ENCODE measurements at places on chromosomes 5 and 9.

GRCh38 chr5:33457126-33457525, 16.4 kb downstream of the TARS1 start:
- no peak for DNase-seq

- no peak for DNase-seq
Observed at GRCh38 chr9:132637351-132637750, 32.4 kb downstream of the DDX31 start.

DNA sequence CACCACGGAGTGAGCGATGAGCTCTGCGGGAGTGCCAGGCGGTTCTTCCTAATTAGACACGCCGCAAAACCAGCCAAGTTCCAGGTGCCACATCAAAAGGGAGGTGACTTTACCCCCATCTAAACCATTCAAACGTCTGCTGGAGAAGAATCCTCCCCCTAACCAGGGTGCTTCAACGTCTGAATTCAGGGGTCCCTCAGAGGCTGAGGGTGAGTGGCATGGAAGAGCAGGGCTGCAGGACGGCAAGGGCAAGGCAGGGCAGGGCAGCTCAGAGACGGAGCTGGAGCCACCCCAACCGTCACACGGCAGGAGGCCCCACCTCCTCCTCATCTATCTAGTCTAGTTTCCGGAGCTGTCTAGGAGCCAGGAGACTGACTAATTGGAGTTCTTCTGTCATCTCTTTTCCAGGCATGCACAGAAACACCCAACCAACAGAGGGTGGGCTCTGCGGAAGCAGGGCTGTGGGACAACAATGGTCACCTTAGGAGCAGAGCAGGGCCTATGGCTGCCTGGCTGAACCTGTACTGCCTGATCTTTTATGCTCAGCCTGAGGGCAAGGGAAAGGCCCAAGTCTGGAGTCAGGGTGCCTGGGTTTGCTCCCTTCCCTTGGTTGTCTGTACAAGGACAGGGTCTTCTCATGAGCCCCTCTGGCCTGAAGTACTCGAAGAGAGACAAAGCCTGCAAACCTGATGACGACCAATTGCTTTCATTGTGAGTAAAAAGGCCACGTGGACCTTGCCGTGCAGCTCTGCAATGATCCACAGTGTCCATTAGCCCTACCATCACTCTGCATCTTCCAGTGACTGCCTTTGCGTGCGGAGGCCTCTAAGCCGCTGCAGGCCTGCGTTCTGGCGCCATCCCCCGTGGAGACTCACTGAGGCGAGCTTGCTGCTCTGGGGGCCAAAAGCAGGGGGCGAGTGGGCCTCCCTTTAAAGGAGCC, 81.0 kb upstream of the SLC25A51 start:
- peak; percentile 40 for DNase-seq

- no peak for DNase-seq
Observed at GRCh38 chr9:124257844-124258606, at the start of gene NEK6. Gene NEK6, plus strand, starts transcription at chr9:124257949. Its CDS starts 44,016 bp downstream, at chr9:124301965.

GRCh38 chr5:38642189-38642911, 85.9 kb upstream of the LIFR start:
- no peak for DNase-seq

DNA sequence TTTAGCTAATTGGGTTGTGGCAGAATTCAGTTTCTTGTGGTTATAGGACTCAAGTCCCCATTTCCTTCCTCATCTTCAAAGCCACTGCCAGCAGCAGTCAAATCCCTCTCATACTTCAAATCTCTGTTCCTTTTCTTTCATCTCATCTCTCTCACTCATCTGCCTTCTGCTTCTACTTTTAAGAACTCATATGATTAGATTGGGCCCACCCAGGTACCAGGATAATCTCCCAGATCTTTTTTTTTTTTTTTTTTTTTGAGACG, 8.0 kb upstream of the REEP5 start:
- DNase-seq, result no peak

GRCh38 chr9:35771075-35771433, 17.0 kb upstream of the MSMP start:
- DNase-seq, result no peak

DNA sequence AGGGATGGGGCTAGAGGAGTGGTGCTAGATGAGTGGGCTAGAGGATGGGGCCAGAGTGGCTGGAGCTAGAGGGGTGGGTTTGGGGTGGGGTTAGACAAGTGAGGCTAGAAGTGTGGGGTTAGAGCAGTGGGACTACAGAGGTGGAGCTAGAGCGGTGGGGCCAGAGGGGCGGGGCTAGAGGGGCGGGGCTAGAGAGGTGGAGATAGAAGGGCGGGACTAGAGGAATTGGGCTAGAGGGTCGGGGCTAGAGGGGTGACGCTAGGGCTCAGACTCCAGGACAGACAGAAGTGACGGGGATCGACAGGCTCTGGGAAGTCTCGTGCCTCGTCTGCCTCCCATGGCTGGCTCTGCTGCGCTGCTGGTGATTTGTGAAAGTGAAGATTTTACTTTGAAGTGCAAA, 31.0 kb upstream of the TENT4A start:
- DNase-seq, result no peak

DNA sequence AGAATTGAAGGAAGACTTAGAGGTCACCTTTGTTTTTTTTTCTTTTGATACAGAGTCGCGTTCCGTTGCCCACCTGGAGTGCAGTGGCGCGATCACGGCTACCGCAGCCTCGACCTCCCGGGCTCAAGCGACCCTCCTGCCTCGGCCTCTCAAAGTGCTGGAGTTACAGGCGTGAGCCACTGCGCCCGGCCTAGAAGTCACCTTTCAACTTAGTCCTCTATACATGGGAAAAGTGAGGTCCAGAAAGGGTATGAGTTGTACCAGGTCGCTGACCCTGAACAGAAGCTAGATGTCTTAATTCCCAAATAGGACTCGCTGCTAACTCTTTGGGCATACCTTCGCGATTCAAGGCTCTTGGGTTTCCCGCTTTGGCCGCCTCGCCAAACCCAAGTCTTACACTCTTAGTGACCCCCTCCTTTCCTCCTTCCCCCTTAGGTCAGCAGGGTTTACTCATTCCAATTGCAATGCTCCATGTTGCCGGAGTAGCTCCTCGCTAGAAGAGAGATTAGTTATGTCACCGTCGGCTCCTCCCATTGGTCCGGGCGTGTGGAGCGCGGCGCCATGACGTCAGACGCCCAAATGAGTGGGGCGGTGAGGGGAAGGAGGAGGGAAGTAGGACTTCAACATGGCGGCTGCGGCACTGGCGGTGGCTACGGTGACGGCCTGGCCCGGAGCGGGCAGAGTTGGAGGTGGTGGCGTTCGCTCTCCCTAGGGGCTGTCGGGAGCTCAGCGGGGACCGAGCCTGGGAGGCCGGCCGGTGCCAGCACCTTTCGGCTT, at the start of gene UBAP1:
TSS of gene UBAP1 (plus strand) at position 608 of the 777 bp plus-strand sequence. CDS start 41,872 bp downstream, outside the sequence.
- peak; percentile 91 for DNase-seq

GRCh38 chr9:92483627-92484545, 1.6 kb upstream of the ASPN start:
- DNase-seq, result no peak

DNA sequence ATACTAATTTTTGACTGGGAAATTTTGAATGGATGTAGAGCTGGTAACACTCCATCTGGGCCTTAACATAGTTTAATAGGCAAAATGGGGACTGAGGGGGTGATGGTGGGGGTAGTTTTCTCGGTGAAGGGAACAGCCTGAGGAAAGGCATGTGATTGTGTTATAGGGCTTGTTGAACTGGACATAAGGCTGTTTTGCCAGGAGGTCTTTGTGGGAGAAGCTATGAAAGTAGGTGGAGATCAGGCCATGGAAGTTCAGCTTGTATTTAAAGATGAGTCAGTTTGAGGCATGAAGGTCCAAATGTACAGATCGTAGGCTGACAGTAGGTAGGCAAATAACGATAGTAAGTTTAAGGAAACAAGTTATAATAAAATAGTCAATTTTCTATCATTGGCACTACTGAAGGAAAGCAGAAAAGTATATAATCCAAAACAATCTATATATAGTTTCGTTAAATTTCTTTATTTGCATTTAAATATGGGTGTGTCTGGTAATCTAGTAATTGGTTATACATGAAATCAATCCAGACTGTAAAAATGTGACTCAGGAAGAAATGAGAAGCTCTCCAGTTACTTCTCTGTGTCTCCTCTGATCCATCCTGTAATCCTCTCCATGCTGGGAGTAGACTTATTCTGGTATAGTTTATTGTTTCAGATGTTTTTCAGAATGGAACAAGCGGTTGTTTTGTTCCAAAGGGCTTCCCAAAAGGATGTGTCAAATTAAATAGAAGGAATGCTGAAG, 2.8 kb downstream of the CSNK1G3 start:
- DNase-seq, result no peak

DNA sequence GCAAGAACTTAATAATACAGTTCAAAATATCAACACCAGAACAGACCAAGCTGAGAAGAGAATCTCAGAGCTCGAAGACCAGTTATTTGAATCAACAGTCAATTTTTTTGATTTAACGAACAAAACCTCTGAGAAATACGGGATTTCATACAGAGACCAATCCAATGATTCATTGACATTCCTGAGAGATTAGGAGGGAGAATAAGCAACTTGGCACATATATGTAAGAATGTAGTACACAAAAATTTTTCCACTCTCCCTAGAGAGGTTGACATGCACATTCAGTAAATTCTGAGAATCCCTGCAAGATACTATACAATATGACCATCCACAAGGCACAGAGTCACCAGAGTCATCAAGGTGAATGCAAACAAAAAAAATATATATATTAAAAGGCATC, 1577.3 kb upstream of the C9orf72 start:
- DNase-seq, result no peak

DNA sequence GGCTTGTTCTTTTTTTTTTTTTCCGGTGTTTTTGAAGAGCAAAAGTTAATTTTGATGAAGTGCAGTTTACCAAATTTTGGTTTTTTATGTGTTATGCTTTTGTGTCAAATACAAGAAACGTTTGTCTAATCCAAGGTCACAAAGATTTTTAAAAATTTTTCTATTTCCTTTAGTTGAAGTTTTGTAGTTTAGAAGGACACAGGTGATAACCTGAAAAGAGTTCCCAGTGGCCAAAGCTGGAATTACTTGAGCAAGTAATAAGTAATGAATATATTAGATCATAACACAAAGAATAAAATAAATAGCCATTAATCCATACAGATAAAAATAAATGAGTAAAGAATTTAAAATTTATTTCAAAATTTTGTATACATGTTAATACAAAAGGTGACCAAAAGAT, 71.5 kb downstream of the FCHO2 start:
- DNase-seq, result no peak

DNA sequence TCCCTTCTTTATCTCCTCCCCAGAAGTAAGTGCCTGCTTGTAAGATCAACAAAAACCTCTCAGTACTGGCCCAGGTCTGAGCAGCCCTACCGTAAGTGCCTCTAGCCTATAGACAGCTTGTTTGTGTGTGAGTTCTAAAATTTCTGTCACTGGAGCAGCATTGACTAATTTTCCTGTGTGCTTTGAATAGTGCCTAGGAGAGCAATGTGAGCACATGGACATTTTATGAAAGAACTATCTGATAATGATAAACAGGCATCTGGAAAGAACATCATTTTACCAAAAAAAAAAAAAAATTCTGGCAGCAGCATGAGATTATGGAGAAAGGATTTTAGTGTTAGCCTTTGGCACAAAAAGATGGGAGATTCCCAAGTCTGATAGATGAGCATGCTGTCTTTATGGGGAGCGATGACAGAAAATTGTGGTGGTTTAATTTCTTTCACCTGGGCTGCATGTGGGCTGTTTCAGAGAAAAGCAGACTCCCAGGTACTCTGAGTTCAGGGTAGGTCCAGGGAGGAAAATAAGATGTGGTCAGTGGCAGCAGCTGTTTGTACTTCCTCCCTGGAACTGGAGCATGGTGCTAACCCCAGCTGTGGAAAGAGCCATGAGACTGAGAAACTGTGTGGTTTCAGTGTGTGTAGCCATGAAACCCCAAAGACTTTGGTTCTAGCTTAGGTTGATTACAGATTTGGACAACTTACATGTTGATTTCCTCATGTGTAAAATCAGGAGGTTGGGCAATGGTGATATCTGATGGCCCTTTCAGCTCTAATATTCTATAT, 419.9 kb downstream of the NTRK2 start:
- no peak for DNase-seq

DNA sequence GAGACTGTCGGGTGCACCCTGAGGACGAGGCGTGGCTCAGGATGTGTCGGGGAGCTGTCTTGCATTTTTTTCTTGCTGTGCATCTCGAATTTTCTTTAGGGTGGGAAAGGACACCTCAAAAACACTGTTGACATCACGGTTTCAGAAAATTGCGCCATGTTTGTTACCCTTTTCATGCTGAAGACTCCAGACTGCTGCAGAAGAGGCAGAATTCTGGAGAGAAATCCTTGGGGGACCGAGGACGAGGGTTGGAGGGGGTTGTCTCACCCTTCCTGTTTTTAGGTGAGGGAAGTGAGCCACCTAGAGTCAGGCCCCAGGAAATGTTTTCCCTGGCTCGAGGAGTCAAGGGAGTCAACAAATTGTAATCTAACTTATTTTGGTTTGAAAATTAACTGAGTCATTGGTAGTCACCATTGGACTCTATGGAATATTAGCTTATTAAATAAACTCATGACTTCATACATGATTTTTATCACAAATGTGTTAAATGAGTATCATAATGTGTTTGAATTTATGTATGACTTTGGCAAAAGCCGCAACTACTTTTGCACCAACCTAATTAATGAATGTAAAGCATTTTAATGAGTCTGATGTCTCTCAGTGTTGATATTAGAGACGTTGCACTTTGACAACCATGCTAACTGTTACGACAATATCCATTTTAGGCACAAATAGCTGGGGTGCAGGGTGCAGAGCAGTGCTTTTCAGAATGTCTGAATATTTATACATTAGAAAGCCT, 724 bp upstream of the LYSMD3 start:
- DNase-seq, result peak; percentile 48

GRCh38 chr5:80339116-80339515, 19.3 kb downstream of the SPZ1 start:
- no peak for DNase-seq

DNA sequence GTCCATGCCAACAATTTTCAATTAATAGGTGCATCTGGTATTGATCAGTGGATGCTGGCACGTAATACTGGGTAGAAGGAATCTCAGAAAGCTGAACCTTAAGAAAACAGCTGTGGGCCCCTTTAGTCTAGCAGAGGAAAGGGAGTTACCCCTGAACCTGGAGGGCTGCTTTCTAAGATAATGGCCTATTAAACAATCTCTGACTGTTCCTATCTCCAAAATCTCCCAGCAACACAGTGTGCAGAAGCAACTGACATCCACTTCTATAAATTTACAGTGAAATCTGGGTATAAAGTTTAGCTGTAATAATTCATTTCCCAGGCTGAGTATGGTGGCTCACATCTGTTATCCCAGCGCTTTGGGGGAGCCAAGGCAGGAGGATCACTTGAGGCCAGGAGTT, 198.8 kb downstream of the MAPKAP1 start:
- DNase-seq, result no peak

DNA sequence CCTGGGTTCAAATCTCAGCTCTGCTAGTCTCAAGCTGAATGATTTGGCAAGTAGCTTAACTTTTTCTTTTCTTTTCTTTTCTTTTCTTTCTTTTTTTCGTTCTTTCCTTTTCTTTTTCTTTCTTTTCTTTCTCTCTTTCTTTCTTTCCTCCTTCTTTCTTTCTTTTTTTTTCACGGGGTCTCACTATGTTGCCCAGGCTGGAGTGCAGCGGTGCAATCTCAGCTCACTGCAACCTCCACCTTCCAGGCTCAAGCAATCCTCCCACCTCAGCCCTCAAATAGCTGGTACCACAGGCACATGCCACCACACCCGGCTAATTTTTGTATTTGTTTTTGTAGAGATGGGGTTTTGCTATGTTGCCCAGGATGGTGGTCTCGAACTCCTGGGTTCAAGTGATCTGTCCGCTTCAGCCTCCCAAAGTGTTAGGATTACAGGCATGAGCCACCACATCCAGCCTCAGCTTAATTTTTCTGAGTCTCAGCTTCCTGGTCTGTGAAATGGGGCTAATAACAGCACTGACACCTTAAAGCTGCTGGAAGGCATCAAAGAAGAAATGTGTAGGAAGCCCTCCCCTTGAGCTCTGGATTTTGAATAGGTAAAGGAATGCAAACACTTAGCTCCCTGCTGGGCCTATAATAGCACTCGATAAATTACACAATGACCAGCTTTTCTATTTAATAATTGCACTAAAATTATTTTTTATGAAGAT, 17.5 kb upstream of the PPARGC1B start:
- DNase-seq, result no peak

All from fibroblast of skin of left biceps (primary cell).